ENCODE measurements at places on chromosomes 11 and 22.
A peak's percentile ranks its signal among the peaks of the same experiment; 100 is the strongest.

DNA sequence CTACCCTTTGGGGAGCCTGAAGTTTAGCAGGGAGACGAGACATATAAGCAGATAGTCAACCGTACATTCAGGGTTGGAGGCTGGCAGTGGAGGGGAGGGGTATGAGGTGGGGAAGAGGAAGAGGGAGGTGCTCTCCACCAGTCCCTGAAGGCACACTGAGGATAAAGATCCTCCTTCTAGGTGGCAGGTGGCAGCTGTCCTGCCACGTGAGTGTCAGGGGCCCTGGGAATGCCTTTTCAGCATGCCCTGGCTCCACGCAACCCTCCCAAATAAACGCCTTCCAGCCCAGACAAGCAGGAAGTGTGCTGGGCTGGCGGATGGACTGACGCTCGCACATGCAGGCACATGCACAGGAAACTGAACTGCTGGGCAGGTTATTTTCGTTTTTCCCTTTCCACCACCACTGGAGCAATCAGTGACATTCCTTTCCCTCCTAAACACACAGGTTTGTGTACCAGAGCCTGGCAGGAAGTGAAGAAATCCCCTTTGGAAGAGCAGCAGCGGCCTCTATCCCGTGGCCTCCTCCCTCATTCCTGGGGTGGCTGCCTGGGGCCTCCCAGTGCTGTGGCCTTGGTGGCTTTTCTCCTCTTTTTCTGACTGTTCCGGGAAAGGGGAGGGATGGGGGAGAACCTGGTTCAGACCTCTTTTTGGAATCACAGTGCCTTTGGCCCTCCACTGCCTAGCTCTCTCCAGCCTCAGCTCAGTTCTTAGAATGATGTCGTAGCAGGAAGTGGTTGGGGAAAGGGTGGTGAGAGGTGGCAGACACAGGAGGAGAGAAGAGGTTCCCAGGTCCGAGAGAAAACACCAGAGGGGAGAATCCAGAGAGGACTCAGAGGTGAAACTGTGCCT lies 157.0 kb upstream of the TIMP3 start:
- no peak for DNase-seq

- no peak for DNase-seq
Observed at GRCh38 chr11:46724088-46724487, 5.1 kb downstream of the F2 start.

GRCh38 chr11:72821920-72822799 lies 7.9 kb downstream of the ATG16L2 start:
- peak; percentile 81 for DNase-seq

DNA sequence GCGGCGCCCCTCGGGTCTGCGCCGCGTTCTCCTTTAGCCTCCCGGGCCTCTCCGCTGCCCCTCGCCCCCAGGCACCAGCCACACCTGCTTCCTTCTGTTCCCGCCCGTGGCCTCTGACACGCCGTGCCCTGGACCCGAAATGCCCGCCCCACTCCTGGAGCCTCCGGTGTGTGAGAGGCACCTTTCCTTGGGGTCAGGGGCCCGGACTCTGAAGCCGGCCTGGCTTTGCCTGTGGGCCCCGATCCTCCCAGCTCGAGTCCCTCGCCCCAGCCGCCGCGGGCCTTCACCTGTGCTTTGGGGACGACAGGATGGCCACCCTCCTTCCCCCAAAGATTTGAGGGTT lies 661 bp upstream of the CDPF1 start:
- DNase-seq: no peak

GRCh38 chr11:23727387-23727786 lies 769.5 kb upstream of the LUZP2 start:
- no peak for DNase-seq

- no peak for DNase-seq
Observed at GRCh38 chr11:88454881-88455280, 117.3 kb upstream of the CTSC start.
